Right cardiac atrium (tissue), 5 donors: ENCODE measurements at places on chromosomes 7 and 10.

GRCh38 chr7:130218806-130219620 is 11.4 kb downstream of the SSMEM1 start:
- no peak for DNase-seq

GRCh38 chr10:1193561-1193960 is 137.4 kb downstream of the WDR37 start:
- DNase-seq = no peak

DNA sequence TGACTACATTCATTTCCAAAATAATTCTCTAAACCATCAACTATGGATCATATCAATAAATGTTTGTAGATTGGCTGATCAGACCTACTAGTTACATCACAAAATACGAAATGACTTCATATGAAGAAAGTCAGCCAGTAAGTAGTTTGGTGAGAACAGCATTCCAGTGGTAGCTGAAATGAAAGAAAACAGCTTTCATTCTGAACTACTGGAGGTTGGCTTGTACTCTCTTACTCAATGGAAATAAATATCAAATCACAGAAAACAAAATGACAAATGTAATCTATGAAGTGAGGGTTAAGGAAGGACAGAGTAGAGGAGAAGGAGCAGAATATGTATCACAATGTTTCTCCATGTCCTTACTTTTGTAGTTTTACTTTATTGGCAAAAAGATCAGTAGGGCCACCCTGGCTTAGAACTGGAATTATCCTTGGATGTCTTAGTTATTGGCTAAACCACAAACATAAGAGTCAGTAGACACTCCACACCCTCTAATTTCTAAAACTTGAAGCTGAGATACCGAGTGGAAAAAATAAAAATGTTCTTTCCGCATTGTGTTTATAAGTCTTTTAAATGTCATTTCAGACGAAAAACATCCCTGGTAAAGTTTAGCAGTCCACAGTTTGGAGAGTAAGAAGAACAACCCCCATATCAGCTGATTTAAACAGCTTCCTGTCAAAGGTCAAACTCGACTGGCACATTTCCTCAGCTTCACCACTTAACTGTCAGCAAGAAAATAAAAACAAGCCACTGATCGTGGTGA is 74.0 kb upstream of the DGKI start:
- DNase-seq = no peak

DNA sequence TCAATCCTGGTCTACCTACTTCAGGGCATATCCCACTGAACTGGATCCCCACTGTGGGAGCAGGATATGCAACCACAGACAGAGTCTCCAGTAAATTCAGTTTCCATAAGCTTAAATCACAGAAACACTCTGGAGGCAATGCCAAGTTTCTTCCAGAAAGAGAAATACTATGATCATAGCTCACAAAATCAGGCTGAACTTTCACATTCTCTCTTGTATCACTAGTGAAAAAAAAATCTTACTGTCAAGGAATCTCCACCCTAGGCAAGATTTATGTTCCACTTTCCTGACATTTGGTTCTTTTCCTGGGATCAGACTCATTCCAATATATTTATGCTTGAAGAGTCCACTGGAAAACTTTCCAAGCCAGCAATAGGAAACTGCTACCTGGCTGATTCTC is 749.0 kb downstream of the SUGCT start:
- no peak for DNase-seq

DNA sequence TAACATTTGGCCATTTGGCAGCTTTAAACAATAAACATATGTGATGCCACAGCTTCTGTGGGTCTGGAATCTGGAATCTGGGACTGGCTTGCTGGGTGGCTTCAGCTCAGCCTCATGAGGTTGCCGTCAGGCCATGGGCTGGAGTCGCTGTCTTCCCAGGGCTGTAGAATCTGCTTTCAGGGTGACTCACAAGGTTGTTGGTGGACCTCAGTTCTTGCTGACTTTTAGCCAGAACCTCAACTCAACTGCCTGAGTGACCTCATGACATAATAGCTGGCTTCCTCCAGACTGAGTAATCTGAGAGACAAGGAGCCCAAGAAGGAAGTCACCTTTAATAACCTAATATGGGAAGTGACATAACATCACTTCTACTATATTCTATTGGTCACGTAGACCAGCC is 44.6 kb upstream of the TSPAN13 start:
- no peak for DNase-seq
